ENCODE measurements at places on chromosomes 6 and 20.

- peak; percentile 67 for DNase-seq
Measured at GRCh38 chr6:137271245-137272183, 52.3 kb upstream of the IFNGR1 start.

DNA sequence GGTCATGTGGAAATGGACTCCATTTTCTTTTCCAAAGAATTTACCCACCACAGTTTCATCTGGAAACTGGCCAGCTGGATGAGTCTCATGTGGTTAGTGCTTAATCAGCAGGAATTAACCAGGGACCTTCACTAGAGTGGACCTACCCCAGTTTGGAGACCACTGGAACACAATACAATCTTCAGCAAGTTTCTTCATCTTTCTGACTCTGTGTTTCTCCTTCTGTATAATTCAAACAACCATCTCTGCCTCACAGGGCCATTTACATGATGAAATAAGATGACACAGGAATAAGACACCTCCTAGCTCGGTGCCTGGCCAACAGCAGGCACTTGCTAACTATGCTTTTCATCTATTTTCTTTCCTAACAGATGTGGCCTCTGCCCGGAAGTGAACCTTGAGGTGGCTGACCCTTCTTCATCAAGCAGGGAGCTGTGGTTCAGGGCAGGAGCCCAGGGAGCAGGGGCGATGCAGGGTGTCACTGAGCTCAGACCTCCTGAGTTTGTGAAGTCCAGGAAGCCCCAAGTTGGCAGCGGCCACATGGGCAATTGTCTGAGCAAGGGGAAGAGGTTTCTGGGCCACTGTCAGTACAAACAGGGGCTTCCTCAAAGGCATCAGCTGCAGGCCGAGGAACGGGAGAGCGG is 98.8 kb downstream of the SOD2 start:
- no peak for DNase-seq

DNA sequence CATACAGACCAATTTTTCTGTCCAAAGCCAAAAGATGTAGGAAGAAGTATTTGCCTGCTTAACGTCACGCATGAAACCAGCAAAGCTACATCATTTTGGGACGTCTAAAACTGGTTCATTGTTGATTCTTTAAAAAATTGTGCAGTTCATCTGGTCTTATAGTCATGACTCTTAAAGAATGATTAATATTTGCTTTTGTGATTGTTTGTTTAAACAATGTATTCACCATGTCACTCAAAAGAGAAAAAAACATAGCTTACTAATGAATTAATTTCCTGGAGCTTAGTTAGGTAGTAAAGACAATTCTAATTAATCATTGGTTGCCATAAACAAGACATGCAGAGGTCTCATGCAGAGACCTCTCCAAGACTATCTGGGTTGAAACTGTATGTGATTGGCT is 157.3 kb downstream of the RPS12 start:
- DNase-seq = no peak

DNA sequence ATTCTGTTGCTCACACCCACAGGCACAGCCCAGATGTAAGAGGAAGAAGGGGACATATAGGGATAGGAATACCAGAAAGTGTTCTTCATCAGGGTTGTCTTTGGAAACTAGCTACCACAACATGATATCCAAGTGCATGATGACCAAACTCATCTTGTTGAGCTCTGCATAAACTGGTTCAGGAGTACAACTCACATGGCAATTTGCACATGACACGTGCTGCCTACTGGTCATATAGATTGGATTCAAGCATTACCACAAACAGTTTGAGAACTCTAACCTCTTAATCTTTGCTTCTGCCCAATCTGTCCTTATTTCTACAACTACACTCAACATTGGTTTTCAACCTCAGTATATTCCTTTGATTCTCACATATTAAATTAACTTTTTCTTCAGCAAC is 184.7 kb upstream of the PCSK2 start:
- no peak for DNase-seq

DNA sequence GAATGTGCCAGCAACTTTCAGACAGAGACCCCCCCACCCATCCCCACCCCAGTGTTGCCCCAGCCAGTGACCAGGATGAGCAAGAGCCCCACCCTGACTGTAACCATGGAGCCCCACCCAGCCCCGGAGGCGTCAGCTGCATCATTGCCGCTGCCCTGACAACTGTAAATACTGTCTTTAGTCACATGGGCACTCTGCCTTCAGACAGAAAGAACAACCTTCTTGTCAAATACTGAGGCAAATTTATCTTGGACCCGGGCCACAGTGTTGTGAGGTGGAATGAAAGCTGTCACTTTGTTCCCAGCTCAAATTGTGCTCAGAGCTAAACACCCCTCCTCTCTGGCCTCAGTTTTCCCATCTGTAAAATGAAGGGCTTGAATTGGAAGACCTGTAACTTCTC is 23.7 kb downstream of the MOCS3 start:
- peak; percentile 75 for DNase-seq

Data from tongue (tissue), 3 donors.